SW 1271 (cell line): ENCODE measurements at places on chromosomes 5 and 9.

DNA sequence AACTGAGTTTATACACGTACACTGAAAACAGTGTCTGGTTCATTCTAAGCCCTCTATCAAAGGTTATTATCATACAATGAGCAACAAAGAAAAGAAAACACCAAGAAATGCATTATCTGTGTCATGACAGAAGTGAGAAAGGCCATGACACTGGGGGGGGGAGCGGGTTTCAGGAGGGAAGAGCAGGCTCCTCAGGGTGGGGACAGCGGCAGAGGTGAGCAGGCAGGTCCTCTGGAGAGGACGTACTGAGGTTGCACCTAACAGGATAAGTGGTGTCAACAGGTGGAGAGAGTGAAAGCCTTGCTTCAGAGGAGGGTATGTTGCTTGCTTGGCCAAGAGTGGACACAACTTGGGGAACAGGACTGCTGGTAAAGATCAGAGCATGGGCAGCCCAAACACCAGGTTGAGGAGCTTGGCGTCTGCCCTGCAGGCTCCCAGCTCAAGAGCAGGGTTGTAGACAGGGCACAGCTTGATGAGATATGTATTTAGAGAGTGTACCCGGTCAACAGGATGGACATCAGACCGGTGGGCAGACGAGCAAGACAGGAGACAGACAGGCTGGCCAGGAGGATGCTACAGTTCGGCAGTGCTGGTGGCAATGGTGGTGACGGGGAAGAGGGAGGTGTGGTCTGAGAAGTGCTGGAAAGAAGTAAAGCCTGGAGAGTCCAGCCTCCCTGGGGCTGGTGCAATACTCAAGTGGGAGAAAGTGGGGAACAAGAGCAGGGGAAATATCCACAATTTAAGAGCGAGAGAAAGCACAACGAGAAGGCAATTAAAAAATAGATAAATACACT is 10.3 kb downstream of the WHRN start:
- no peak for DNase-seq

GRCh38 chr5:52791366-52791765 is 3.6 kb downstream of the ITGA1 start:
- no peak for DNase-seq

- DNase-seq, result no peak
Measured at GRCh38 chr5:150264667-150265603, 24.6 kb downstream of the CAMK2A start.

- no peak for DNase-seq
Measured at GRCh38 chr5:56900395-56900794, 9.0 kb upstream of the SETD9 start.

- DNase-seq, result no peak
Measured at GRCh38 chr5:5705010-5705409, 282.5 kb downstream of the ICE1 start.

DNA sequence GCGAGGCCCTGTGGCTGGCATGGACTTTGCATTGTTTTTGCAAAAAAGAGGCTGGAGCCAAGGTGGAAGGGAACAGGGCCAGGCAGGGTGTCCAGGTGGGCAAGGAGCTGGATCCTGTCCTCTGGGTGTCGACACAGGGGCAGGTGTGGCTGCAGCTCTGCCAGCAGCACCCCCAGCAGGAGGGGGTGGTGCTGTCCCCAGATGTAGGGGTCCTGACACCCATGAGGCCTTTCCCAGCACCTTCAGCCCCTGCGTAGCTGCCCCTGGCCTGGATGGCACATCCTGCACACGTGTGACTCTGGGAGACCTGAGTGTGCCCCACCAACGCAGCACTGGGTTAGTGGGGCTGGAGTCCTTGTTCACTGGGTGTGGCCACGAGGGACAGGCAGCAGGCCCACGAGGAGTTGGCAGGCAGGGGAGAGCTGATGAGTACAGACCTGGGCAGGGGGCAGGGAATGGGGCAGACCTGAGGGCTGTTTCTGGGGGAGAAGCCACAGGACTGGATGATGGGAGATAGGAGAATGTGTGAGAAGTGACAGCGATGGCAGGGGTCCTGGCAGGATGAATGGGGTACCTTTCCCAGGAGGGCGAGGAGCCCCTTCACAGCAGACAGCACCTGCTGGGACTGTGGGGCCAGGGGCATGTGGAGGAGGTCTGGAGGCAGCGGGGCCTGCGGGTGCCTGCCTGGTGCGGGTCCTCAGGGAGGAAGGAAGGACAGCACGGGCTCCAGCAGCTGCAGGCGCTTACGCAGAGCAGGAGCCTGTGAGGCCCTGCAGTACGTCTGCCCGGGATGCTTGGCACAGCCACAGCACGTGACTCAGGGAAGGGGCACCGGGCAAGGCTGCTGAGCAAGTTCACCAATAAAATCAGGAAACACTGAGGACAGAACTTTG is 3.6 kb upstream of the RASGEF1C start:
- DNase-seq, result no peak

- peak; percentile 80 for DNase-seq
Measured at GRCh38 chr5:142108432-142109330, at the start of gene NDFIP1. Gene NDFIP1 (plus strand): TSS chr5:142108779. CDS start chr5:142108975, 196 bp downstream.

DNA sequence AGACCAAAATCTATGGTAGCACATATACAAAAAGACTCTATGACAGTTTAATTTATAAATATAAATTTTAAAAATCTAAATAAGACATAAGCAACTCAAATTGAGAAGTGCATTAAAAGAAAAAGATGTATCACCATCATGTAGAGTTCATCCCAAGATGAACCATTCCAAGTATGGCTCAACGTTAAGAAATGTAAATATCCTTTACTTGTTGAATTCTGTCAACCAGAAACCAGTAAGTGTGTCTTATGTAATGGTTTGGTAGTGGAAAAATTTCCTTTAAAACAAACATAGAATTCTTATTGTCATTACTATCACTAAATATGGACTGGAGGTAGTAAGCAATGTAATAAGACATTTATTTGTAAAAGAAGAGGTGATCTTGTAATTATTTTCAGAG is 87.3 kb downstream of the YIPF5 start:
- DNase-seq, result no peak

DNA sequence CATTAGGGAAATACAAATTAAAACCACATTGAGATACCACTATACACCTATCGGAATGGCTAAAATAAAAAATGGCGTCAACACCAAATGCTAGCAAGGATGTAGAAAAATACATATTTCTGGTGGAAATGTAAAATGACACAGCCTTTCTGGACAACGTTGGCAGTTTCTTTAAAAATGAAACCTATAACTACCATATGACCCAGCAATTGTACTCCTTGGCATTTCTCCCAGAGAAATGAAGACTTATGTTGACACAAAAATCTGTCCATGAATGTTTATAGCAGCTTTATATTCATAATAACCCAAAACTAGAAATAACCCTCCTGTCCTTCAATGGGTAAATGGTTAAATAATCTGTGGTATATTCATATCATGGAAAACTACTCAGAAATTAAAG is 188.7 kb upstream of the RAD23B start:
- DNase-seq, result no peak

- no peak for DNase-seq
Measured at GRCh38 chr9:109418827-109419226, 79.3 kb downstream of the PTPN3 start.

GRCh38 chr9:136058801-136059302 is 36.2 kb downstream of the NACC2 start:
- DNase-seq, result no peak

GRCh38 chr5:91271999-91272398 is 111.1 kb downstream of the ARRDC3 start:
- DNase-seq, result no peak

GRCh38 chr5:142353071-142353472 is 28.3 kb upstream of the SPRY4 start:
- DNase-seq, result peak; percentile 47

GRCh38 chr5:89930591-89931392 is 478.8 kb downstream of the CETN3 start:
- DNase-seq, result peak; percentile 93

DNA sequence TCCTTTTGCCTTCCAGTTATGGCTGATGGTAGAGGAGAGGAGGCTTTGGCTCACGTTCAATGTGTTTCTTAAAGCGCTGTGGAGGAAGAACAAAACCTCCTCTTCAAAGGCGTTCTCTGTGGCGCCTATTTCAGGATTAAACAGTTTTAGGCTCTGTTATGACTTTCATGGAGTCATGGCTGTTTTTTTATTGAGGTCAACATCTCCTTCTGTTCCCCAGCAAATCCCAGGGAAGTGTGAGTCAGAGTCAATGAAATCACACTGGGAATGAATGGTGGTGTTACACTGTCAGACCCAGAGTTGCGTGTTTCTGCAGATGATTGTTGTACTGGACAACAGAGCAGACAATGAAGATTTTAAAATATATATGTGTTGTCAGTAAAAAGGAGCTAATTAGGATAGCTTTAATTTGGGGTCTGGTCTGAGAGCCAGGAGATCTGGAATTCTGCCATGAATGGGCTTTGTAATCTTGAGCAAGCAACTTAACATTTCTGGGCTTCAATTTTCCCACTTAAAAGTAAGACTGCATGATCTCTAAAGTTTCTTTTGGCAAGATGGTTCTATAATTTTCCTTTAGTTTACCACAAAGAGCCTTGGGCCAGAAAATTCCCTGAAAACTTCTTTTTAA is 240.7 kb downstream of the CSNK1G3 start:
- DNase-seq, result no peak

DNA sequence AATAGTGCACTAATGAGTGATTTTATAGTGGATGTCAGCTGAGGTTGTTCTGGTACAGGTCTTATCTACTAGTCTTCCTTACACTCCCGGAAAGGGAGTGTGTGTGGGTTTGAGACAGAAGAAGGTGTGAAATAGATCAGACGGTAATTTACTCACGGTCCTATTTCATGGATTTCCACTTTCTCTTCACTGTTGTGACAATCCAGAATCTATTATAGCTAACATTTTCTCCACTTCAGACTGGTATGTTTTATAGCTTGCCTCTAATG is 7.0 kb upstream of the C9 start:
- DNase-seq, result no peak

- DNase-seq, result peak; percentile 69
Measured at GRCh38 chr5:90264689-90265544, 144.6 kb downstream of the CETN3 start.

DNA sequence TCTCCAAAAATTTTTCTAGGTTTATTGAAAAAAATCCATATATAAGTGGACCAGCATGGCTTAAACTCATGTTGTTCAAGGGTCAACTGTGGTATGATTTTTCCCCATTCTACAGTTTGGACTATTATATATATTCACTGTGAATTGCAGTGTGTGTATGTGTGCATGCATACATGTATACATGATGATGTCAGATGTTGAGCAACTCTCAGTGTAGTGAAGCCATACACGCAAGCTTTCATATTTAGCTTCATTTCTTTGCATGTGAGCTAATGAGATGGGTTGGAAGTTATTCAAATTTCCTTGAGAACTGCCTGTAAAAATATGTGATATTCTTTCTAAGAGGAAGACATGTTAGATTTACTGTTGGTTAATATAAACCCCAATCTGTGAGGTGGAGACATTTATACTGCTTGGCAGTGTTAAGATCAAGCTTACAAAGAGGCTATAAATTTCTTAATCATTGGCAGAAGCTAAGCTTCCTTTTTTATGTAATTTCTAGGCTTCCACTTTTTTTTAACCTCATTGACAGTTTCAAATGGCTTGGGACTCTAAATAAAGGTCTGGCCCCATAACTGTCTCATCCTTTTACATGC is 134.8 kb downstream of the GABRG2 start:
- no peak for DNase-seq

DNA sequence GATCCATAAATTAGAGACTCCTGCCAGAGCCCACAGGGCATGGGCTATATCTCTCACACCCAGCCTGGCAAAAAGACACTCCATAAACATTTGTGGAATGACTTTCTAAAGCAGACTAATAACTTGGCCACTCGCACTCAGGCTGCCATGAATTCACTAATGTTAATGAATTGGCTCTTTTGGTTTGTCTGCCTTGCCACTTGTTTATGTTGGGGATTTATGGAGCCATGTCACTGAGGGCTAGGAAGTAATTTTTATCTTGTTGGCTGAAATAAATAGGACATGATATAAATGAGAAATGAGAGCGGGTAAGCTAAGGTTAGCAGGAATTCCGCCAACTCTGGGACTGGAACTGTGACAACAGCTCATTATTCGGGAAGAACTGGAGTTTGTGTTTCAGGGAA is 55.2 kb downstream of the DROSHA start:
- no peak for DNase-seq

DNA sequence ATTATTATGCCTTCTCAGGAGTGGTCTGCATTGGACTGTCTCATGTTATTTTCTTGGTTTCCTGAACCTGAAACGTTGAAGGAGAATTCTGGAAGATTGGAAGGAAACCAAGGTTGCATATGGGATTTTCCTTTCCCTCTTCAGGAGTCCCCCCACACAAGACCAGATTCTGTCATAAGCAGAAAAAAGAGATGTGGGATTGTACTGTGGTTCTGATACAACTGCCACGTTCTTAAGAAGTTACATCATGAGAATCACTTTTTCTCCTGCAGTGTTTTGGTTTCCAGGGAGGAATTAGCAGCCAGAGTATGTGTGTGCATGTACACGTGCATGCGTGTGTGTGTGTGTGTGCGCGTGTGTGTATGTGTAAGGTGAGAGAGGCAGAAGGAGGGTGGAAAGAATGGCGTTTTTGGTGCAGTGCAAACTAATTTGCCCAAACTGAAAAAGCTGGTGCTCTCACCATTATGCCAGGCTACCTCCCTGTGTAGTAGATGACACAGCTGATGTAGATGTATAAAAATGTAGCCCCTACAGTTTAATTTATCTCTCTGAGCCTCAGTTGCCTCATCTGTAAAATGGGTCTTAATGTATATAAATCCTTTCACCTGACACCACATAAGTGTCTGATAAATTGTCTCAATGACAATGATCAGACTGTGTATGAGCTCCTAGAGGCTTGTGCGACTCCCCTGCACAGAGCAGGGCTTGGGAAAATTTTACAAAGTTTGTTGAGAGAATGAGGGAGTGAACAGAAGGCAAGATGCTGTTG is 38.6 kb downstream of the RALGPS1 start:
- no peak for DNase-seq

DNA sequence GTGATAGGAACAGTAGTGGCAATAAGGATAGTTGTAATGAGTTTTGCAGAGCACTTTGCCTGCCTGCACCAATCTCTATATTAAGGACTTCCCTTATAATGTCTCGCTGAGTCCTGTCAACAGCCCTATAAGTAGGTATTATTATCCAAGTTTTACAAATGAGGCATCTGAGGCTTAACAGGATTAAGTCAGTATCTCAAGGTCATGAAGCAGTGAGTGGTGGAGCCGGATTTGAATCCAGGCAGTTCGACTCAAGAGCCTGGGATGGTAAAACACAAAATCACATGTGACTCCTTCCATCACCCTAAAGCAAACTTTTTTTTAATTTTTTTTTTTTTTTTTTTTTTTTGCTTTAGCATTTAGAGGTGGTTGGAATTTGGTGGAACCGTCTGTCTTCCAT is 59.0 kb upstream of the RARS1 start:
- DNase-seq, result no peak

- DNase-seq, result no peak
Measured at GRCh38 chr5:2148312-2149194, 265.8 kb upstream of the IRX4 start.

DNA sequence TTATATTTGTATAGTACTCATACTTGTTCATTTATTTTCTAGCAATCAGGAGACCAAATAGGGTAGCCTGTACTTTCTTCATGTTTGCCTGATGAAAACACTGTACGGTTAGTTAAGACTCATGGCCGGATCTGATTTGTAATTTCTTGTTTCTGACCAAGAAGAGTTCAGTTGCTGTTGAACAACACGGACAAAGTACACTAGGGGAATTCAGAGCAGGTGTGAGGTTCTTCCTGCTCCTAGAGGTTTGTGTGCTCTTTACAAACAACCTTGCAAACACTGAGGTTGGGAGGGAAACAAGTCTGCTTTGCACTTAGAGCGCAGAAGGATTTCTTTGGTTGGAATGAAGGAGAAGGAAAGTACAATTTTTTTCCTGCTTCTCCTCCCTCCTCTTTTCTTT is 69.7 kb downstream of the TRIO start:
- no peak for DNase-seq
